ENCODE measurements at places on chromosomes 1 and 21.

DNA sequence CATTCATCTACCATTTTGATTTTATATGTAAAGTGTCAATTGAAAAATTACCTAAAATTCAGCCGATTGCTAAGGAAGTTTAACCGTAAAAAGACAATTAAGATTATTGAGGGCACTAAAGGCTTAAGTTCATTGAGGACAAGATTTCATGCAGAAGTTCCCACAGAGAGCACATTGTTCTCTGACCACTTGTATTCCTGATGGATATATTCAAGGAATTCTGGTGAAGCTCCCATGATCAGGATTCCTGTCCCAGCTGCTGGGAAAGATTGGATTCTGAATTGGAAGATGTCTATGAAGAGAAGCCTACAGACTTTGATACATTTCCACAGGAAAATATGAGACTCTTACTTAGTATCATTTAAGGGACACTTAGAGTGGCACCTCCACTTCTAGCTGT is 209.2 kb upstream of the KCTD3 start:
- no peak for DNase-seq

DNA sequence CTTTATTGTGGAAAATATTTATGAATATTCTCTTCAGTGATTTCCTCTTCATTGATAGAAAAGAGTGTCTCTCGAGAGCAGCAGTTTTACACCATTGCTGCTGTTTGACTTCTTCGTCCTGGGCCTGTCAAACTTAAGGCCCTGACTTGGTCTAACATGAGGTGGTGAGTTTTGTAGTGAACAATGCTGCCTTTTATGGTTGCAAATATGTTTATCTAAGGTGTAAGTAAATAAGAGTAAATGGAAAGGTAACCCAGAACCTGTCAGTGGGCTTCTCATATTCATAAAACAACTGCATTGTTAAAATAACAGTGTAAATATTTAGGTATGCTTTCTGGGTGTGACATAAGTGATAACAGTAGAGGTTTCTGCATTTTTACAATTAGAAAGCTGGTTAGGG is 62.8 kb upstream of the SCCPDH start:
- no peak for DNase-seq

DNA sequence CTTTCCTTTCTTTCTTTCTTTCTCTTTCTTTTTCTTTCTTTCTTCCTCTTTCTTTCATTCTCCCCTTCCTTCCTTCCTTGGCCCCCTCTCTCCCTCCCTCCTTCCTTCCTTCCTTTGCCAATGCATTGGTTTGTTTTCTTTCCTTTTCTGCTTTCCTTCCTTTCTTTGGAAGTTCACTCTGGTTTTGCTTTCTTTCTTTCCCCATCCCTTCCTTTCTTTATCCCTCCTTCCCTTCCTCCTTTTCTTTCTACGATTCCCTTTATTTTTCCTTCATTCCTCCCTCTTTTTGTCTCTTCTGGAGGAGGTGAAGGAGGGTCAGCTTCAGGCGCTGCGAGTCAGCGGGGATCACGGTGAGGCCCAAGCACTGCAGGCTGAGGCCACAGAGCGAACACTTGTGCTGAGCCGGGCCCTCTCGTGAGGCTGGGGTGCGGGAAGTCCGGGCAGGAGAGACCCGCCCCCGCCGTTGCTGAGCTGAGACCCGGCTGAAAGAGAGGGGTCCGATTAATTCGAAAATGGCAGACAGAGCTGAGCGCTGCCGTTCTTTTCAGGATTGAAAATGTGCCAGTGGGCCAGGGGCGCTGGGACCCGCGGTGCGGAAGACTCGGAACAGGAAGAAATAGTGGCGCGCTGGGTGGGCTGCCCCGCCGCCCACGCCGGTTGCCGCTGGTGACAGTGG is 1.5 kb downstream of the SIM2 start:
- no peak for DNase-seq

DNA sequence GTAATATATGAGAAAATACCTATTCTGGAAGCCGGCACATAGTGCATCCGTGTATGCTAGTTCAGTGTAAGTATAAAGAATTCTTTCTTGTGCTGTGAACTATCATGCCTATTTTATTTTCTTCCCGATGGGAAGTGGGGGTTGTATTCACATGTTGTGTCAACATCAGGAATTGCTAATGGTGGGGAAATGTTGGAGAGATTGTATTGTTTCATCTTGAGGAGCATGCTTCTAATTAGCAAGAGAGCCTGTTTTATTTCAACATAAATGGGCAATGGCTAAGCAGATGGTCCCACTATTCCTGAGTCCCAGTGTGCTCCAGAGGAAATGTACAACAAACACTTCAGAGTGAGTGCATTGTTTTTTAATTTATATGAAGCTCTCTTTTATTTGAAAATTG is 485.2 kb downstream of the PLPP3 start:
- no peak for DNase-seq

GRCh38 chr1:156956333-156956732 is 35.9 kb downstream of the LRRC71 start:
- DNase-seq = no peak

- DNase-seq = no peak
Measured at GRCh38 chr1:72690871-72691270, 408.5 kb upstream of the NEGR1 start.

DNA sequence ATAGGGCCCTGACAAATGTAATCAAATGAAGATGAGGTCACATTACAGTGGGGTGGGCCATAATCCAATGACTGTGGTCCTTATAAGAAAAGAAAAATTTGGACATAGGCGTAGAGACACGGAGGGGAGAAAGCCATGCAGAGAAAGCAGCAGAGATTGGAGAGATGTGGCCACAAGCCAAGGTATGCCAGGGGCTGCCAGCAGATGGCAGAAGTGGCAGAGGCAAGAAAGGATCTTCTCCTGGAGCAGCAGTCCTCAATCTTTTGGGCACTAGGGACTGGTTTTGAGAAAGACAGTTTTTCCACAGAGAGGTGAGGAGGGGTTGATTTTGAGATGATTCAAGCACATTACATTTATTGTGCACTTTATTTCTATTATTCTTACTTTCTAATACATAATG is 355.1 kb downstream of the NPHP4 start:
- DNase-seq = no peak

DNA sequence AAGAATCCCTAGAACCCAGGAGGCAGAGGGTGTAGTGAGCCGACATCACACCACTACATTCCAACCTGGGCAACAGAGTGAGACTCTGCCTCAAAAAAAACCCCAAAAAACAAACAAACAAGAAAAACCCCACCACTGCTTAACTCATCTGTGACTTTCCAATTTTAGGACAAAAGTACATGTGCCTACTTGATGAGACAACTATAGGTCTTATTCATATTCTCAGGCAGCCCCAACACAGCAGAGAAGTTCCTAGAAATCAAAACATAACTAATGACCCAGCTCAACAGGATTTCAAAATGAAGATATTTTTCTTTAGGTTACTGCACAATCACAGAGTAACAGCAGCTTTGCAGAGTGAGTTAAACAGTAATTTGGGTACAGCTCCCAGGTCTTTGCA is 26.4 kb downstream of the TIAM1 start:
- no peak for DNase-seq

- DNase-seq = no peak
Measured at GRCh38 chr1:96355521-96355920, 366.1 kb upstream of the PTBP2 start.
